ENCODE measurements at places on chromosomes 1 and 21.
A peak's percentile ranks its signal among the peaks of the same experiment; 100 is the strongest.

DNA sequence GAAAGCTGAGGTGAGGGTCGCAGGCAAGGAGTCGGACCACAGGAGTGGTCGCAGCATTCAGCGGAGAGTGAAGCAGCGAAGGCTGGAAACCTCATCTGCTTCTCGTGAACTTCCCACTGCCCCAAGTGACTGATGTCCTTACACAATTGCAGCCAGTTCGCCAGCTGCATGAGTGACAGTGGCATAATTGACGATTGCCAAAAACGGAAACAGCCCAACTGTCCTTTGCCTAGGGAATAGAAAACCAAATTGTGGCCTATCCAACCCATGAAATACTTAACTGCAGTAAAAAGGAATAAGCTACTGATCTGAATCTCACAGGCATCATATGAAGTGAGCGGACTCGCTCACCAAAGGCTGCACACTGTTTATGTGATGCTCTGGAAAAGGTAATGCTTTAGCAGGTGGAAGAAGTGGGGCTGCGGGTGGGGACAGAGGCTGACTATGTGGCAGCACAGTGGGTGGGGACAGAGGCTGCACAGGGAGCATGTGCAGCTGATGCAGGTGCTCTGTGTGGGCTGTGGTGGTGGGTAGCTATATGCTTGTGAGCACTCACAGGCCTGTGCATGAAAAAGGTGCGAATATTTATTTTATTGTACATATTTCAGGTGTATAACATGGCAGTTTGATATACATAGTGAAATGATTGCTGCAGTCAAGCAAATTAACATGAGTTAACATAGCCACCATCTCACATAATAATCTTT lies 4.2 kb upstream of the NLRP3 start:
- no peak for DNase-seq

GRCh38 chr1:222443566-222443965 lies 104.3 kb downstream of the HHIPL2 start:
- DNase-seq: no peak

GRCh38 chr1:112937070-112937469 lies 18.9 kb downstream of the SLC16A1 start:
- no peak for DNase-seq

GRCh38 chr1:1763657-1764621 lies 14.3 kb downstream of the NADK start:
- DNase-seq: peak; percentile 99

- no peak for DNase-seq
Measured at GRCh38 chr21:45264912-45265515, 22.7 kb downstream of the POFUT2 start.

DNA sequence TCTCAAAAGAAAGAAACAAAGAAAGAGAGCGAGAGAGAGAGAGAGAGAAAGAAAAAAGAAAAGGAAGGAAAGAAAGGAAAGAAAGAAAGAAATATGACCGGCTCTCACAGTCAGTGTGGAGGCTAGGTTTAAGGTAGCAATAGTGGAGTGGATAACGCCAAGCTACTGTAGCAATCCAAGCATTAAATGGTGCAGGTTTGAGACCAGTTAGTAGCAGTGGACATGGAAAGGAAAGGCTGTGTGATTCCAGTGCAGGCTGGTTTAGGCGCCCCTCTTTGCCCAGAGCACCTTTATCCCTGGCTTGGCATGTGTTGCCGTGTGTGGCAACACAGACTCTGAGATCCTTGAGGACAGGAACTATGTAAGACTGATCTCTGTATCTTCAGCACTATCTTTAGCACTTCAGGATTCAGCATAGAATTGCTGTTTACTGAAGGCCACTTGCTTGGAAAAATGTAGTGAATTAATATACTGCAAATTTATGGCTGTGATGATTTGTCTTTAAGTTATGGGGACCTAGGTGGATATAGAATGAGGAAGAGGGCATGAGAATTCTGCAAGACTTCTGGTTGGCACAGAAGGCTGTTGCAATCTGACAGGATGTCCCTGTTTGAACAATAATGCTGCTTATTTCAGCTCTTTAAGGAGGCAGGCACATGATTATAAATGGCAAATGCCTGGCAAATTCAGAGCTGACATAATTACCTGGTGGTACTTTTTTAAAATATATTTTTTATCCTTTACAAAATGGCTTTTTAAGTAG lies 10.8 kb upstream of the OSBPL9 start:
- DNase-seq: no peak

GRCh38 chr1:25727635-25728286 lies 72.2 kb upstream of the SELENON start:
- DNase-seq: peak; percentile 32

DNA sequence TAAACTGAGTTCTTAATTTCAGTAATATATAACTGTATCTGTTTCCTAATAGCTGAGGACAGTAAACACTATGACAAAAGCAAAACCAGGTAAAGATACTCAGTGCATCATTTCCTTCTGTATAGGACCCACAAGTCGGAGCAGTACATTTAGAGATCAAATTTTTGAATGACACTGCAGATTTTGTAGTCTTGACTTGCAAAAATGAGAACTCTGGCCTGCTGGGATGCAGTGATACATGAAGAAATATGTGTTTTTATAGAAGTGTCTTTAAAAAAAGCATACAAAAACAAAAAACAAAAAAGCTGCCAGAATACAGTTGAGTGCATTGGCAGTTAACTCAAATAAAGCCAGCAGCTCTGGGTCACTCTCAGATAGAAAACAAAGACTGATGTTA lies 19.0 kb downstream of the GART start:
- DNase-seq: no peak

DNA sequence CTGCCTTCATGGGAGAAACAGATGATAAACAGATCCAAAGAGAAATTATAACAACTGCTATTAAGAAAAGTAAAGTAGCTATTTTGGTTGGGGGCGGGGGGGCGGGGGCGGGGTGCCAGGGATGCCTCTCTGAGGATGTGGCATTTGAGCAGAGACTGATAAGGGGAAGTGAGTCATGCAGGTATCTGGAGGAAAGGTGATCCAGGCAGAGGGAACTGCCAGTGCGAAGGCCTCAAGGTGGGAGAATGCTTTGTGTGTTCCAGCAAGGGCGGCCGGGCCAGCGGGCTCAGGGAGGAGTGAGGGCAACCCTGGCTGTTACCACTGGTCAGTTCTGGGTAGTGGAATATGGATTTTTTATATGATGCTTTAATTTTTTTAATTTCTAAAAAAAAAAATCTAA lies 7.0 kb upstream of the TNFRSF1B start:
- no peak for DNase-seq

- DNase-seq: no peak
Measured at GRCh38 chr1:57966340-57966739, 542.5 kb upstream of the DAB1 start.

- no peak for DNase-seq
Measured at GRCh38 chr1:171661076-171661650, 8.7 kb upstream of the MYOC start.

DNA sequence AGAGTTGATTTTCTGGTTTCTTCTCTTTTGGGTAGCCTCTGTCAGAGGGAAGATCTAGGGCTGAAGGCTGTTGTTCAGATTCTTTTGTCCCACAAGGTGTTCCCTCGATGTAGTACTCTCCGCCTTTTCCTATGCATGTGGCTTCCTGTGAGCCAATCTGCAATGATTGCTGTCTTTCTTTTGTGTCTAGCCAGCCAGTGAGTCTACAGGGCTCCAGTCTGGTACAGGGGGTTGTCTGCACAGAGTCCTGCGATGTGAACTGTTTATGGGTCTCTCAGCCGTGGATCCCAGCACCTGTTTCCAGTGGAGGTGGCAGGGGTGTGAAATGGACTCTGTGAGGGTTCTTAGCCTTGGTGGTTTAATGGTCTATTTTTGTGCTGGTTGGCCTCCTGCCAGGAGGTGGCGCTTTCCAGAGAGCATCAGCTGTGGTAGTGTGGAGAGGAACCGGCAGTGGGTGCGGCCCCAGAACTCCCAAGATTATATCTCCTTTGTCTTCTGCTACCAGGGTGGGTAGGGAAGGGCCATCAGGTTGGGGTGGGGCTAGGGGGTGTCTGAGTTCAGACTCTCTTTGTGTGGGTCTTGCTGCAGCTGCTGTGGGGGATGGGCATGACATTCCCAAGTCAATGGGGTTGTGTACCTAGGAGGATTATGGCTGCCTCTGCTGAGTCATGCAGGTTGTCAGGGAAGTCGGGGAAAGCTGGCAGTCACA lies 81.3 kb upstream of the C21orf91 start:
- no peak for DNase-seq

- DNase-seq: no peak
Measured at GRCh38 chr1:41714638-41715389, 203.9 kb downstream of the HIVEP3 start.

DNA sequence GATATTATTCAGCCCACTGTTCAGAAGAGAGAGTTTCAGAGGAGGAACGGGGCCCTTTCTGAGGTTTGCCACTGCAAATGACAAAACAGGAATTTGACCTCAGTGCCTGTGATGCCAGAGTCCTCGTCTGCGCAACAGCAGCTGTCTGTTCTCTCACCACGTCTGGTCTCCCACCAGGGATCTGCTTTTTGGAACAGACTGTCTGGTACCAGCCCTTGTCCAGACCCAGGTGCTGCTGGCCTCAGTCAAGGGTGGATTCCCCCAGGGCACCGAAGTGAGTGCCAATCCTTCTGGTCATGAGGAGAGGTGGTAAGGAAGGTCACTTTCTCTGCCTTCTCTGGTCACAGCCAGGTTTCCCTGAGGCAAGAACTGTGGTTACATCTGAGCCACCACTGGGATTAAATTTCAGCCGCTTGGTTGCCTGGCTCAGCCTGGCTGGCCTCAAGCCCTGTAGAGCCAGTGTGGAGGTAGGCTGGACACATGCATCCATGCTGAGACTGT lies 2.3 kb upstream of the BCAN start:
- DNase-seq: no peak

- no peak for DNase-seq
Measured at GRCh38 chr1:157405662-157406061, 146.7 kb downstream of the FCRL5 start.

- DNase-seq: peak; percentile 18
Measured at GRCh38 chr1:243964915-243965314, 86.2 kb upstream of the ZBTB18 start.

GRCh38 chr1:12600880-12601633 lies 17.0 kb downstream of the DHRS3 start:
- DNase-seq: no peak

GRCh38 chr1:34770891-34771504 lies 10.0 kb upstream of the GJB3 start:
- DNase-seq: no peak

DNA sequence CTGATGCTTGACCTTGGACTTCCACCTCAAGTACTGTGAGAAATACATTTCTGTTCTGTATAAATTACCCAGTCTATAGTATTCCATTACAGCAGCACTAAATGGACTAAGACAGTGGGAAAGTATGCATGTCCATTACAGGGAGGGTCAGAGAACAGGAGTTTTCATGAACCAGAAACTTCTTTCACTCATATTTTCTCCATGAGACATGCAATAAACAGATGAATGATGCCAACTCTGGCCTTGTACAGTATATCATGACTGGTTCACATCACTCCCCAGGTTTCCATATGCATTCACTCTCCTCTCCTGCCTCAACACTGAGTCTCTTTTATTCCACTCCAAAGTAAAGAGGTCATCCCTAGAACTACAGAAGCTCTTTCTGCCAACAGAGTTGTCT lies 4.5 kb upstream of the IFI16 start:
- DNase-seq: peak; percentile 35

GRCh38 chr1:236692742-236693141 lies 6.4 kb downstream of the ACTN2 start:
- no peak for DNase-seq

- no peak for DNase-seq
Measured at GRCh38 chr1:14511166-14511680, 87.3 kb upstream of the KAZN start.

DNA sequence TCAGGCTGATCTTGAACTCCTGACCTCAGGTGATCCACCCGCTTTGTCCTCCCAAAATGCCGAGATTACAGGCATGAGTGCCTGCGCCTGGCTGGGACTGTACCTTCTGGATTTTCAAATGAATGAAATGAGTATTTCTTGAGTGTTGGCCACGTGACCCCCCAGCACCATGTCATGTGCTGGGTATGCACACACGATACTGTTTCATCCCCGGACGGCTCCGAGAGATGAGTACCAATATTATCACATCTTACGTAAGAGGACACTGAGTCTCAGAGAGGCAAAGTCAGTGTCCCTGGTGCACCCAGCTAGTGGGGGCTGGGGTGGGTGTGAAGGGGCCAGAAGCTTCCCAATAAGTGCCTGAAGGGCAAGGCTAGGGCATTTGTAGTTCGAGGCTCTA lies 780 bp upstream of the CROCC start:
- no peak for DNase-seq

GRCh38 chr1:116951200-116951935 lies 41.7 kb downstream of the PTGFRN start:
- DNase-seq: peak; percentile 26

GRCh38 chr1:88350648-88351047 lies 333.4 kb upstream of the PKN2 start:
- no peak for DNase-seq

DNA sequence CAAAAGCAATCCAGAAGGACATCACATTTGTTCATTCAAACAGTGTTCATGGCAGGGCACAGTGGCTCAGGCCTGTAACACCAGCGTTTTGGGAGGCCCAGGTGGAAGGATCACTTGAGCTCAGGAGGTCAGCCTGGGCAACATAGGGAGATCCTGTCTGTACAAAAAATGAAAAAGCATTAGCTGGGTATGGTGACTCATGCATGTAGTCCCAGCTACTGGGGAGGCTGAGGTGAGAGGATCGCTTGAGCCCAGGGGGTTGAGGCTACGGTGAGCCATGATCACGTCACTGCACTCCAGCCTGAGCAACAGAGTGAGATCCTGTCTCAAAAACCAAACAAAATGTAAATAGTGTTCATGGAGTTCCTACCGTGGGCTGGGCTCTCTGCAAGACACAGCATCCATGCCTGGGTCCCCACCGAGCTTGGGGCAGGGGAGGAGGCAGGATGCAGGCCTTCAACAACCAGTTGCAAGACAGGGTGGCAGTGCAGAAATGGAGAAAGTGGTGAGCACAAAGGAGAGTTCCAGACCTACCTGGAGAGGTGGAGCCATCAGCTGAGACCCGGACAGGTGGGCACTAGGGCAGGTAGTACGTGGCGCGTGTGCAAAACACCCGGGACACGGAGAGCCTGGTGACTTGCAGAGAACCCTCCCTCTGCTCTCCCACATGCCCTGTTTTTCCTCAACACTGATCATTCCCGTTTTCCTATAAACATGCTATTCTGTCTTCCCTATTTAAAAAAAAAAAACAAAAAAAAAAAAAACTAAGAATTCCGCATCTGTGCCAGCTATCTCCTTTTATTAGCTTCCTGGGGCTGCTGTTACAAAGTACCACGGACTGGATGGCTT lies 138.9 kb downstream of the TOMM20 start:
- DNase-seq: no peak

GRCh38 chr1:226764533-226764932 lies 25.5 kb upstream of the ITPKB start:
- no peak for DNase-seq

DNA sequence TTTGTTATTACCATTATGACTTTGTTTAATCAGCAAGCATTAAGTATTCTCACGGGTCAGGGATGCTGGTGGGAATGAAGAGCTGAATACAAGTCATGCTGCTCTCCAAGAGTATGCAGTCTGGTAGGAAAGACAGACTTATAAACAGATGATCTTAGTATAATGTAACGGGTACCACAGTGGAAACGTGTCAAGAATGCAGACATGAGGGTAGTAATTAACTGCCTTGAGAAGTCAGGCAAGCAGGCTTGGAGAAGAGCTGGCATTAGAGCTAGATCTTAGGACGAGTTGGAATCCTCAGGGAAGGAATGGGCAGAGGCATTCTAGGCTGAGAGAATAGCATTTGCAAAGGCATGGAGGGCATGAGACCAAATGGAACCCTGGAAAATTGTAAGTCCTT lies 19.7 kb downstream of the FAM76A start:
- no peak for DNase-seq
